ENCODE measurements at places on chromosomes 1 and 21.
A peak's percentile ranks its signal among the peaks of the same experiment; 100 is the strongest.

DNA sequence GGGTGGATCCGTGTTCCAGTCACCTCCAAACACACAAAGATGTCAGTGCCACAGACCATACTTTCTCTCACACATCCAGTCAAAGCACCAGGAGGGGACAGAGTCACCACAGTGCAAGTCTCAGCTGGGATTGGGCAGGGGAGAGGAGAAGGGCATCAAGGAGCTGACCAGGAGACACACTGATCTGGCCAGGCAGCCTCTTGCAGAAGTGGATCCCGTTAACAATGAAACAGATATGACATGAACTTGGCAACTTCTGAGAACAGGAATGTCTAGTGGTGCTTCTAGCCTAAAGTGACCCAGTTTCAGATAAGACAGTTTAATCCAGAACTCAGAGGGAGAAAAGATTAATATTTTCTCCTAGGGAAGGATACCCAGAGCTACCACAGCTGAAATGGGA is 71.0 kb downstream of the HIVEP3 start:
- DNase-seq = no peak

- no peak for DNase-seq
Measured at GRCh38 chr1:202329891-202330290, 11.8 kb downstream of the UBE2T start.

DNA sequence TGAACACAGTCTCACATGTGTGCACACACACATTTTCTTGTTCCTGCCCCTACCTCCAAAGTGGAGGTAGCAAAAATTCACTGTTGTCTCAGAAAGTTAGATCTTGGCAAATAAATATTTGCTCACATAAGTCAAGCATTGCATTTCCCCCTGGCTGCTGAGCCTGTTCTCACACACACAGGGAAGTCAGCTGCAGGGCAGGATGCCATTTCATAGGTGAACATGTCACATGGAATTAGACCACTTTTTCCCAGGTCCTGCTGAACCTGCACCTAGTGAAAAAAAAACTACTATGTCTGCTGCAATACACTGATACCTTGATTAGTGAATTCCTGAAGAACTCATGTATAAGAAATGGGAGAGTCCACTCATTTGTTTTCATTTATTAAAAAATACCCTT is 5.3 kb upstream of the CD55 start:
- DNase-seq = peak; percentile 48

DNA sequence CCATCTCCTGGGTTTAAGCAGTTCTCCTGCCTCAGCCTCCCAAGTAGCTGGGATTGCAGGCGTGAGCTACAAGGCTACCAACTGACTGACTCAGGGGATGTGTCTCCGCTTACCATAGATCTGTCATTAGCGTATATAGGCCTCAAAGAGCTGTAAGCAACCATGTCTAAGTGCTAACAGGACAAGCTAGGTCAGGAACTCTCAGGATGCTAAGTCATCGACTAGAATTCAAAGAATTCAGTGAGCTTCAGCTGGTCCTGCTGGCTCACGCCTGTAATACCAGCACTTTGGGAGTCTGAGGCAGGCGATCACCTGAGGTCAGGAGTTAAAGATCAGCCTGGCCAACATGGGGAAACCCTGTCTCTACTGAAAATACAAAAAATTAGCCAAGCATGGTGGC is 29.5 kb downstream of the CAPN2 start:
- DNase-seq = peak; percentile 72

DNA sequence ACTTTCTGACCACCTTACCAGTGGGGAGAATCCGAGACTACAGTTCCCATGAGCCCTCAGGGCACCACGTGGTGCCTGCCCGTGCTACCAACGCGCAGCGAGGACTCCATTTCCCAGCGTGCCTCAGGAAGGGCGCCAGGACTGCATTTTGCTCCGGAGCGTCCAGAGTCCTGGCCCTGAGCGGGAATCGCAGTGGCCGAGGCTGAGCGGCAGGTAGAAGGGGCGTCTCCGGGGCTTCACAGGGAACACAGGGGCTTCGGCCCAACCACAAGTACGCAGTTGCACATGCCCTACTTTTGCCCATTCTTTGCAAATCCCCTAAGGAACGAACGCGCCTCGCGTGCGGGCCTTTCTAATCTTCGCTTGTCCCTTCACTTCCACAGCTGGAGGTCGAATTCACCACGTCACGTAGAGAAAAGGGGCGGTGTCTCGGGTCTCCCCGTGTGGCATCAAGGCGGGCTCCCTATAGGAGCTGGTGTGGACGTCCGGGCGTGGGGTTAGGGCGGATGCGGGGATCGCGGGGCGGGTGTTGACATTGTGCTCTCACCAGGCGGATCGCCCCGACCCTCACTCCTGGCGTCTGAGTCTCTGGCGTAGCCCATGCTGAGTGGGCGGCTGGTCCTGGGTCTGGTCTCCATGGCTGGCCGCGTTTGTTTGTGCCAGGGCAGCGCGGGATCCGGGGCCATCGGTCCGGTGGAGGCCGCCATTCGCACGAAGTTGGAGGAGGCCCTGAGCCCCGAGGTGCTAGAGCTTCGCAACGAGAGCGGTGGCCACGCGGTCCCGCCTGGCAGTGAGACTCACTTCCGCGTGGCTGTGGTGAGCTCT is at the start of gene BOLA1:
Gene BOLA1, plus strand, starts transcription at position 109 of the 825 bp plus-strand sequence. Its CDS starts 492 bp downstream, at position 601.
- peak; percentile 33 for DNase-seq

- no peak for DNase-seq
Measured at GRCh38 chr1:218872026-218872425, 301.7 kb upstream of the LYPLAL1 start.

GRCh38 chr1:109089242-109090015 is 1.1 kb upstream of the TMEM167B start:
- no peak for DNase-seq

DNA sequence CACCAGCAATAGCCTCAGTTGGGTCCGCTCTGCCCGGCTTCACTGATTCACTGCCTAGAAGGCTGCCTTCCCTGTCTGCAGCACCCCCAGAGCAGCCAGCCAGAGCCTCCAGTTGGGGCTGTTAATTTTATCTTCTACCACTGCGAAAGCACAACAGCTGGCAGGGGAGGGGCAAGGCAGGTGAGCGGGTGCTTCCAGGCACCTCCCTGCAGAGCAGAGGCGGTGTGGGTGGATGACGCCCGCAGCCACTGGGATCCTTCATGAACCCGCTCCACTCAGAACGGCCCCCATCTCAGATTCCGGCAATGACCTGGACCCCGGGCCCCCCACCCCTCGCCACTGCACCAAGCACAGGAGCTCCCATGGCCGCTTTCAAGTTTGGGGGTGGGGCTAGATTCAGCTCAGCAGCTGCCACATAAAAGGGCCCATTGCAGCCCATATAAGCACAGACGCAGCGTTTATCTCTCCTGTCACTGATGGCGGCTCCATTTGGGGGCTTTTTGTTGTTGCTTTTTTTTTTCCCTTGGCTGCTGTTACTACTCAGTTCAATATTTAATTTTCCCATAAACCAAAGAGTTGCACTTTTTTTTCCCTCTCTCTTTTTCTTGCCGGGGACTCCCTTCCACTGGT is 128.0 kb upstream of the KLHDC7A start:
- DNase-seq = no peak

DNA sequence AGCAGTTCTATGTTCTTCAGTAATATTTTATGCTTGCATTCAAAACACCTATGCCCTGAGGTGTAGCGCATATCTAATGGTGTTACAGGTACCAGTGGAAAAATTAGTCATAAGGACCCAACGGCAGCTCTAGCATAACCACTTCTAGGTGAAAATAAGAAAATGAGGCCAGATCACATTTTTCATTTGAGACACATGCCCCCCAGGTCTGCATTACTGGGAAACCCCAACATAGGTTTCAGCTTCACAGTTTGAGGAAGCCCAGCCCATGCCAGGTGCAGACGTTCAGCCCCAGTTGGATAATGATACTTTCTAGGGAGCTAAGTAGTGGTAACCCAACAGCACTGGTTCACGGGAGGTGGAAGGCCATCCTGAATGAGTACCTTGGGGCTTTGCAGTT is 129.8 kb downstream of the CNIH3 start:
- DNase-seq = no peak

- no peak for DNase-seq
Measured at GRCh38 chr1:53696990-53697389, 42.0 kb downstream of the GLIS1 start.

DNA sequence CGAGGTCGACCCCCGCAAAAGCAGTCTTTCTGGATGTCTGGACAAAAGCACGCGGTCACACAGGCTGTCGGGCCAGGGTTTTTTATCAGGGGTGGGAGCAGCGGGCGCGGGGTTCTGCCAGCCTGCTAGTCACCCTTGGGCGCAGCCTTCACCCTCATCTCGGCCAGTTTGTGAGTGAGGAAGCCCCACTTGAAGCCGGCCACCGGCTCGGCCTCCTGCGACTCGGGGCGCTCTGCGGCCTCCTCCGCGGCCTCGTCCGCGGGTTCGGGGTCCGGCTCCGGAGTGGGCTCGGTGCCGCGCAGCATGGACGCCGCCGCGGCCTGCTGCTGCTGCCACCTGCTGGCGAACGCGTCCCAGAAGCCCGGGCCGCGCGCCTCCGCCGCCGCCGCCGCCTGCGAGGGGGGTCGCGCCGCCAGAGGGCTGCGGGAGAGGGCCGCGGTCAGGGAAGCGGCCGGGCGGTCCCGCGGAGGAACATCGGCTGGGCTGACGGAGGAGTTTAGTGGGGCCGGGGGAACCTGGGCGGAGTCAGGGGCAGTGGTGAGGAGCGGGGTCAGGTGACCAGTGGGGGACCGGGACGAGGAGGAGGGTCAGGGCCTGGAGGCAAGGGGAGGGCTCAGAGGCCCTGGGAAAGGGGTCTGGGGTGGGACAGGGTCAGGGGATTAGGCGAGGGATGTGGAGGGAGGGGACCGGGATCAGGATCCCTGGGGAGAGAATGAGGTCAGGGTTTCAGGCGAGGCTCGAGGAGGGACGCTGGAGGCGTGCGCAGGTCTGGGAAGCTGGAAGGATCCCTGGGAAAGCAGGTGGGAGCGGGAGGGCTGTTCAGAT is 4.5 kb downstream of the C1orf232 start:
- DNase-seq = no peak

GRCh38 chr1:30807318-30808066 is 49.9 kb upstream of the LAPTM5 start:
- no peak for DNase-seq

GRCh38 chr1:167704715-167705114 is 17.1 kb upstream of the MPZL1 start:
- DNase-seq = no peak

DNA sequence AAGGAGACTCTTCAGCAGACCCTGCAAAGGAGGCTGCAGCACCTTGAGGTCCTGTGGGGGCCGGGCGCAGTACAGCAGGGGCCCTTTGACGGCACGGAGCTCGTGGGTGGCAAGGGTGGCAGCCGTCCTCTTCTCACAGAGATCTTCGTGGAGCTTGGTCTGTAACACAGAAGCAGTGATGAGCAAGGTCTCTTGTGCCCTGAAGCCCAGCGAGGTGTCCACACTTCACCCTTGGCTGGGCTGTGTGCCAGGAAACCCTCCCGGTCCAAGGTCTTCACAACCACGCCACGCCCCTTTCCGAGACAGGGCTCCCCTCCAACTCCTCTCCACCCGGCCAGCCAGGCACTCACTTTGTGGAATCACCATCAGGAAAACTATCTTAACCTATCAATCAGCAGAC is 11.3 kb downstream of the LRRC47 start:
- DNase-seq = no peak

DNA sequence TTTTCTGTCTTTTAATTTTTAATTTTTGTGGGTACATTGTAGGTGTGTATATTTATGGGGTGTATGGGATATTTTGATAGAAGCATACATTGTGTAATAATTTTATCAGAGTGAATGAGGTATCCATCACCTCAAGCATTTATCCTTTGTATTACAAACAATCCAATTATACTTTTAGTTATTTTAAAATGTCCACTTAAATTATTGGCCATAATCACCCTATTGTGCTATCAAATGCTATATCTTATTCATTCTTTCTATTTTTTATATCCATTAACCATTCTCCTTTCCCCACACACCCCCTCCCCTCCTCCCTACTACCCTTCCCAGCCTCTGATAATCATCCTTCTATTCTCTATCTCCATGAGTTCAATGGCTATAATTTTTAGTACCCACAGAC is 70.2 kb upstream of the TSHB start:
- DNase-seq = no peak

DNA sequence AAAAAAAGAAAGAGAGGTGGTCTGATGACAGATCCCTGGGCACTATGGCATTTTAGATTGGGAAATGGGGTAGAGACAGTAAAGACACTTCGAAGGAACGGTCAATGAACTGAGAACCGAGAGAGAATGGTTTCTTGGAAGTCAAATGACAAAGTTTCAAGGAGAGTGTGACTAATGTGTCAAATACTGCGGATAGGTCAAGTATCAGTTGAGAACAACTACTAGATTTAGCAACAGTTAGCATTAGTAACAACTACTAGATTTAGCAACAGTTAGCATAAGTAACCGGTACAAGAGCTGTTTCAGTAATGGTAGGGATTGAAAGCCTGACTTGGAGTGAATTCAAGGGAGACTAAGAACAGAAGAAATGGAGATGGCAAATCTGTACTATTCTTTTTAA is 35.0 kb downstream of the UROD start:
- DNase-seq = no peak

- DNase-seq = no peak
Measured at GRCh38 chr1:239031310-239031709, 355.1 kb upstream of the CHRM3 start.

GRCh38 chr1:117398957-117399356 is 31.7 kb downstream of the MAN1A2 start:
- DNase-seq = no peak

DNA sequence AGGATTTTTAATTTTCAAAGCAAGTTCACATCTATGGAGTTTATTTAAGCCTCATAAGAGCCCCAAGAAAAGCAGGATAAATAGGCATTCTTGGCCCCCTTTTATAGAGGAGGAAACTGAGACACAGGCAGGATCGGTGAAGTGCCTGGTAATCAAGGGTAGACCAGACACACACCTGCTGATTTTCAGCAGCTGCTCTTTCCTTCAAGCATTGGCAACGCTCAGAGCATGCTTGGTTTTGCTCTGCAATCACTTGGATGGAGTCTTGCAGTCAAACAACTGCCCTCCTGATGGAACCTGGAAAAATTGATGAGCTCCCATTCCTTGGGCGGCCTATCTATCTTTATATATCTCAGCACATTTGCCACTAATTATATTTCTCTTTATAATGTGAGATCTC is 478.9 kb upstream of the CAMK1G start:
- DNase-seq = no peak

DNA sequence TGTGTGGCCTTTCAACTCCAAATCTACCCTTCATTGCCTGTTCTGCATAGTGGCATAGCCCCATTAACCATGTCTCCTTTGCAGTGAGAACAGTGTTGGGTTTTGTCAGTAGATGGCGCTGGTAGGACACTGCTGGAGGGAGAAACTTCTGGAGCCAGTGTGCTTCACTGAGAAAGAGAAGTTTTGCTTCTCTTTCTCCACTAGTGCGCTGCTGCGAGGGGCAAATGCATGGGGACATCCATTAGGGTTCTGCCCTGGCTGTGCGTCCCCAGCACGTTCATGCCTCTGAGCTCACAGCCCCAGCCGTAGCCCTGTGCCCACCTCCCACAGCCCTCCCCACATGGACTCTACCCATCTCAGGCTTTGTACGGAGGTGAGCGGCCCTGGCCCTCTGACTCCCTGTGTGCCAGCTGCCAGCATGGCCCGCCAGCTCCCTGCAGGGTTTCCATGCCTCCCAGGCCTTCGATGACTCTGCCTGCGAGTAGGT is 53.1 kb downstream of the RIMS3 start:
- DNase-seq = no peak
